ENCODE measurements at places on chromosomes 7 and 10. TPM values are rescaled to one million over a fixed set of nuclear protein-coding genes. Genes with fewer than 3 reads are reported as not detected.
A peak's percentile ranks its signal among the peaks of the same experiment; 100 is the strongest.

- H3K27me3 ChIP-seq: no peaks in the 10 kb centered on the region
- DNase-seq: no peak
- H3K4me3 ChIP-seq: no peak overlapping the region
- peaks cover 4% of the 10 kb centered on the region for H3K4me1 ChIP-seq
Observed at GRCh38 chr7:240887-241421, 48.6 kb downstream of the FAM20C start.

GRCh38 chr7:128936798-128937197 is 929 bp upstream of the IRF5 start:
- H3K27me3 ChIP-seq: no peaks in the 10 kb centered on the region
- H3K4me3 ChIP-seq: no peak overlapping the region
- H3K36me3 ChIP-seq: no peaks in the 10 kb centered on the region
- H3K4me1 ChIP-seq: peaks cover 23% of the 10 kb centered on the region
- H3K27ac ChIP-seq: no peak overlapping the region

GRCh38 chr10:89556600-89556999 is 21.2 kb upstream of the SLC16A12 start:
- H3K4me3 ChIP-seq: no peak overlapping the region
- no peaks in the 10 kb centered on the region for H3K36me3 ChIP-seq
- H3K4me1 ChIP-seq: no peaks in the 10 kb centered on the region
- no peak overlapping the region for H3K27ac ChIP-seq

The PNLIPRP3 gene
- not detected for total RNA-seq

DNA sequence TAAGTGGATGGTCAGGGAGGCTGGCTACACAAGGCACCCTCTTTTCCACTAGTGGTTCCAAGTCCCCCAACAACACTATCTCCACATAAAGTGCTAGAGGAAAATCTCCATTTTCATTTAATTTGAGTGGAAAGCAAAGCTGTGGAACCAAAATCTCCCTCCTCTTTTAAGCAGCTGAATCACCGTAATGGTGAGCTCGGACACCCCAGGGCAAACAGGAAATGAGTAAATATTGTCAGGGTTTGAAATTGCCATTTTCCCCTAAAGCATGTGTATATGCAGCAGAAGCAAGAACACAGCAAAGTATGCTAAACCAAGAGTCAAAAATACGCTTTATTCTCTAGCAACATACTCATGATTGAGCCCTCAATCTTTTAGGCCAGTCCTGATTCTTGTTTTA is 143.7 kb downstream of the GPAM start:
- no peak overlapping the region for H3K27ac ChIP-seq
- no peaks in the 10 kb centered on the region for H3K4me1 ChIP-seq
- no peak overlapping the region for H3K4me3 ChIP-seq
- no peak for DNase-seq
- no peaks in the 10 kb centered on the region for H3K36me3 ChIP-seq

The CELF2 gene
- total RNA-seq: 103 TPM

DNA sequence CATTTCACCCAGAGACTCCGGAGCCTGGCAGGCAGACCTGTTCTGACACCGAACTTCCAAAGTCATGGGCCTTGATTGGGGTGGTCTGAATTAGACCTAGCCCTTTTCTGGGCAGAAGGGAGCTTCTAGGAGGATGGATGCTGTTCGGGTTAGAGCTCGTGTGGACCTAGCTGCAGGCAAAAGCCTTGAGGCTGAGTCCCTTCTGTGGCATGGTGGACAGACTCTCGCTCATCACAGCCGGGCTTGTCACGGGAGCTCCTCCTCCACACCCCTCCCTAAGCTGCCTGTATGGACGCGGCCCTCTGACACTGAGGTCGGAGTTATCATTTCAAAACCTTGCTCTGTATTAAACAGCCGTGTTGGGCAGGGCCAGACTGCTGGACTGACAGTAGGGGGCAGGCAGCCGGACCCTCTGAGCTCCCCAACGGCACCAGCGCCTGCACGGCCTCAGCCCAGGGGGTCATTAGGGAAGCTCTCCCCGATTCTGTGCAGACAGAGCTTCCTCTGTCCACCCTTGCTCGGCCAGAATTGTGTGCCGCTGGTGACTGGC is 2.2 kb downstream of the IRF5 start:
- H3K27ac ChIP-seq: peak overlapping the region; percentile 69
- H3K4me3 ChIP-seq: no peak overlapping the region
- H3K27me3 ChIP-seq: no peaks in the 10 kb centered on the region
- DNase-seq: no peak

- no peak overlapping the region for H3K4me3 ChIP-seq
- no peaks in the 10 kb centered on the region for H3K27me3 ChIP-seq
- no peak overlapping the region for H3K27ac ChIP-seq
- H3K4me1 ChIP-seq: no peaks in the 10 kb centered on the region
- DNase-seq: no peak
Observed at GRCh38 chr7:17462131-17462631, 163.7 kb downstream of the AHR start.

- peak overlapping the region; percentile 92 for H3K27ac ChIP-seq
- no peaks in the 10 kb centered on the region for H3K27me3 ChIP-seq
- no peak for DNase-seq
- H3K4me1 ChIP-seq: peaks cover 37% of the 10 kb centered on the region
Observed at GRCh38 chr7:116527521-116527920, 2.7 kb downstream of the CAV1 start.

The LRRC18 gene
- 13.6 TPM for total RNA-seq

DNA sequence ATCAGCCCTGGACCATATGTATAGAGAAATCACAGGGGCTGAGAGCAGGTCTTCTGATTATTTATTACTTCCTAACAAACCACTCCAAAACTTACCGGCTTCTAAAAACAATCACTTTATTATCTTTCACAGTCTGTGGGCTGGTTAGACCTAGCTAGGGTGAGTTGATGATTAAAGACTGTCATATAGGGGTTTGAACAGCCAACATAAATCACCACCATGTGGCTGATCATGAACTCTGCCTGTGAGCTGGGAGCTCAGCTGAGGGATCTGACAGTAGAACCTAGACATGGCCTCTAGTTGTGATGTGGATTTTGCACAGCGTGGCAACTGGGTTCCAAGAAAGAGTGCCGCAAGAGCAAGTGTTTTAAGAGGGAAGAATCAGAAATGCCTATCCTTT is 305.4 kb downstream of the CSTF2T start:
- H3K4me1 ChIP-seq: peaks cover 10% of the 10 kb centered on the region
- no peaks in the 10 kb centered on the region for H3K36me3 ChIP-seq
- H3K27ac ChIP-seq: no peak overlapping the region
- no peak overlapping the region for H3K4me3 ChIP-seq
- H3K27me3 ChIP-seq: no peaks in the 10 kb centered on the region

DNA sequence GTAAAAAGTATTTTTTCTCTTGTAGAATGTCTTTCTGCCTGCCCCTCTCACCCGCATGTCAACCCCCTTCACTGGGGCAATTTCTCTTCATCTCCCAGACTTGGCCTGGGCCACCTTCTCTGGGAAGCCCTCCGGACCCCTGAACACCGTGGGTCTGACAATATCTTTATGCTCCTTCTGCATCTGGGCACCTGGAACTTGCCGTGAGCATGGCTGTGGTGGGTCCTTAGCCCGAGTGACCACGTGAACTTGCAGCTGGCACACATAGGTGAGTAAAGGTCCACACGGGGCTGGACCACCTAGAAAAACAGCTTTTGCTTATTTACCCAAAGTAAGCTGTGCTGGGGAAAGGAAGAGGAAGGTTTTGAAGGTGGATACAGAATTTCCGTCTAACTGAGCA is 600.2 kb downstream of the DNAJB6 start:
- H3K27ac ChIP-seq: no peak overlapping the region
- no peaks in the 10 kb centered on the region for H3K4me1 ChIP-seq
- H3K4me3 ChIP-seq: no peak overlapping the region
- no peaks in the 10 kb centered on the region for H3K27me3 ChIP-seq

- no peaks in the 10 kb centered on the region for H3K27me3 ChIP-seq
- no peak for DNase-seq
- H3K4me3 ChIP-seq: no peak overlapping the region
- H3K4me1 ChIP-seq: no peaks in the 10 kb centered on the region
- H3K36me3 ChIP-seq: no peaks in the 10 kb centered on the region
Observed at GRCh38 chr10:71685554-71686232, 33.9 kb downstream of the C10orf105 start.

- H3K27ac ChIP-seq: no peak overlapping the region
- H3K4me3 ChIP-seq: no peak overlapping the region
- no peaks in the 10 kb centered on the region for H3K36me3 ChIP-seq
Observed at GRCh38 chr7:69651101-69651590, 52.9 kb downstream of the AUTS2 start.

- no peaks in the 10 kb centered on the region for H3K4me1 ChIP-seq
- H3K36me3 ChIP-seq: no peaks in the 10 kb centered on the region
- no peak for DNase-seq
Observed at GRCh38 chr7:69067397-69067796, 530.9 kb upstream of the AUTS2 start.

The CUEDC2 gene
- 47.4 TPM for total RNA-seq

DNA sequence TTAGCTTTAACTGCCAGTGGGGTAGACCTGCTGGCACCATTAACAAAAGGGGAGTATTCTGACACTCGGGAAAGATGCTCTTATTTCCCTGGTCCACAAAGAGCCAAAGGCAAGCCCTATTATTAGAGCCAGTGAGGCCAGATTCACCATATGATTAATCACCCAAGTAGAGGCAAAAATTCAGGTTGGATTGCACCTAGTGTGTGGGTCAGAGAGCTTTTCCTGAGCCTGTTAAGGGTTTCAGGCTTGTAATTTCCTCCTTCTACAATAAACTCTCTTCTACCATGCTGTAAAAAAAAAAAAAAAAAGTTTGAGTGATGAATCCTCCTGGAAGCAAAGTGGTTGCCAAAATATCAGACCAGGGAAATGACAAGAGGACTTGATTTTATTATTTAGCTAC is 163.5 kb downstream of the MBL2 start:
- no peak for DNase-seq
- H3K4me3 ChIP-seq: no peak overlapping the region
- H3K36me3 ChIP-seq: no peaks in the 10 kb centered on the region
- no peaks in the 10 kb centered on the region for H3K27me3 ChIP-seq
- no peak overlapping the region for H3K27ac ChIP-seq

GRCh38 chr10:70481105-70481504 is 2.5 kb downstream of the PALD1 start:
- no peak overlapping the region for H3K4me3 ChIP-seq
- no peak for DNase-seq
- H3K4me1 ChIP-seq: peaks cover 59% of the 10 kb centered on the region
- no peaks in the 10 kb centered on the region for H3K27me3 ChIP-seq
- peak overlapping the region; percentile 80 for H3K27ac ChIP-seq
- no peaks in the 10 kb centered on the region for H3K36me3 ChIP-seq

DNA sequence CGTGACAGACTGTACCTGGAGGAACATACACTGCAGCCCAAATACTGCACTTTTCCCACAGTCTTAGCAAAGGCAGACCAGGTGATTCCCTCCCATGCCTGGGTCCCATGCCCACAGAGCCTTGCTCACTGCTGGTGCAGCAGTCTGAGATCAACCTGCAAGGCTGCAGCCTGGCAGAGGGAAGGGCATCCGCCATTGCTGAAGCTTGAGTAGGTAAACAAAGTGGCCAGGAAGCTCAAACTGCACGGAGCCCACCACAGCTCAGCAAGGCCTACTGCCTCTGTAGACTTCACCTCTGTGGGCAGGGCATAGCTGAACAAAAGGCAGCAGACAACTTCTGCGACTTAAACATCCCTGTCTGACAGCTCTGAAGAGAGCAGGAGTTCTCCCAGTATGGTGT is 597.8 kb upstream of the MBL2 start:
- H3K27me3 ChIP-seq: no peaks in the 10 kb centered on the region
- H3K27ac ChIP-seq: no peak overlapping the region
- H3K36me3 ChIP-seq: no peaks in the 10 kb centered on the region
- no peak for DNase-seq
- no peaks in the 10 kb centered on the region for H3K4me1 ChIP-seq
- no peak overlapping the region for H3K4me3 ChIP-seq

DNA sequence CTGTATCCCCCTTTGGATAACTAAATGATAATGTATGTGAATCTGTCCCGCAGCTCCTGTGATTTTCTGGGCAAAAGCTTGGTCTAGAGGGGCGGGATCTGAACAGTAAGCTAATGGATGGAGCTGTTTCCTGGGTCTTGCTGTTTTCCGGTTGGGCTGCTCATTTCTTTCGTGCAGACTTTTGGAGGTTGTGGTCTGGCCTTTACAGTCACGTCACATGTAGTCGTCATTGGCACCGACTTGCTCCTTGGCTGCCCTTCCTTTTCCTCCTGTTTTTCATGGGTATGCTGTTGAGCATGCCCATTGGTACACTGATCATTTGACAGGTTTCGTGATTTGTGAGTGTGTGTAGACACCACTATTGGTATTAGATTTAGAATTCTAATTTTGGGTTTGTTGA is 2.0 kb downstream of the FBH1 start:
- no peak overlapping the region for H3K27ac ChIP-seq
- H3K4me3 ChIP-seq: no peak overlapping the region
- no peaks in the 10 kb centered on the region for H3K27me3 ChIP-seq
- H3K36me3 ChIP-seq: no peaks in the 10 kb centered on the region

- no peaks in the 10 kb centered on the region for H3K36me3 ChIP-seq
- DNase-seq: no peak
- peak overlapping the region; percentile 84 for H3K27ac ChIP-seq
- peaks cover 19% of the 10 kb centered on the region for H3K4me1 ChIP-seq
Observed at GRCh38 chr10:47165168-47165710, 134.8 kb upstream of the GDF10 start.

DNA sequence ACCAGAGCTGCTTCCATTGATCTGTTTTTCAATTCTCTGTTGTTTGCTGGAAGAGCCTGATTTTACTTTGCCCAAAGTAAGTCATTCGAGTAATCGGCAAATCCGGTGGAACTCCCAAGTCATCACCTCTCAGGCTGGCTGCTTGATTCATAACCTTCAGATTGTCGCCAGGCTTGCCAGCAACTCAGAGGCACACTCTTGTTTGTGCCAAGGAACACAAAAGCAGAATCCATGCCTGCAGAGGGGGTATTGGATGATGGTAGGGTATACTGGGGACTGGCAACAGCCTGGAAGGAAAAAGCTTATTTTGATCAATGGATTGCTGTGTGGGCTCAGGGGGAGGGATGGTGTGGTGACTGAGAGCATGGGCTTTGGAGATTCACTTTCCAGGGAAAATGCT is 542.4 kb downstream of the SORCS3 start:
- no peaks in the 10 kb centered on the region for H3K36me3 ChIP-seq
- H3K4me1 ChIP-seq: no peaks in the 10 kb centered on the region
- no peak for DNase-seq
- H3K27ac ChIP-seq: no peak overlapping the region

GRCh38 chr10:75982611-75983369 is 551.4 kb downstream of the LRMDA start:
- H3K27ac ChIP-seq: no peak overlapping the region
- H3K4me1 ChIP-seq: no peaks in the 10 kb centered on the region
- no peaks in the 10 kb centered on the region for H3K36me3 ChIP-seq
- H3K27me3 ChIP-seq: no peaks in the 10 kb centered on the region
- H3K4me3 ChIP-seq: no peak overlapping the region

GRCh38 chr10:110398419-110399105 is 93.8 kb upstream of the SMNDC1 start:
- H3K36me3 ChIP-seq: no peaks in the 10 kb centered on the region
- no peak for DNase-seq
